ENCODE measurements at places on chromosomes 6 and 20. TPM values are rescaled to one million over a fixed set of nuclear protein-coding genes. Genes with fewer than 3 reads are reported as not detected.

DNA sequence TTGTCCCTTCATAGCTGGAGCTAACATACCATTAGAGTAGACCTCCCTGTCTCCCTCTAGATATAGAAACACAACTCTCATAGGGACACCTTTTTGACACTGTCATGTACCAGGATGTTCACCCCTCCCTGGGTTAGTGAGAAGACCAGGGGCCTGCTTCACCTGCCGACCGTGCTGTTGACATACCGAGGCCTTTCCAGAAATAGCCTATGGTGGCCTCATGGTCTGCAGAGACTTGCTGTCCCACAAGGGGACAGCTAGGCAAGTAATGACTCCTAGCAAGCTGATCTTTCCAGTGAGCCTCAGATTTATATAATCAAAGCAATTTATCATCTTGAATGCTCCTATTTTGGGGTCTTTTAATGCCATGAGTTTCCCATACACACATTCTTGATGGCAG lies 15.0 kb downstream of the ZDHHC14 start:
- no peak for DNase-seq

DNA sequence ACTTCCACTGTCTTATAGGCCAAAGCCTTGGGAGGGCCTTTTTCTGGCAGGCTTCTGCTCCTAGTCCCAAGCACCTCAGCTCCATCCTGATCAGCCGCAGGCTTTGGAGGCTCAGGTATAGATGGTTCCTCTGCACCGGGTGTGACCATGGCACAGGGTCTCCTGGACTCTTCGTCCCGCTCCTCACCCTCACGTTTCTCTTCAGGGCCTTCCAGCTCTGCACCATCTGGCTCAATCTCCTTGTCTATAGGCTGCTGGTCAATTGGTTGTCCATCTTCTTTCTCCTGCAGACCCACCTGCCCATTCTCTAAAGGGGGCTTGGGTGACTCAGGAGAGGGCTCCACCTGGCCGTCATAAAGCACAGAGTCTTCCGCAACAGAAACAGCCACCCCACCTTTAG lies 37.0 kb downstream of the BFSP1 start:
- no peak for DNase-seq

- DNase-seq, result no peak
Measured at GRCh38 chr20:13229538-13229937, 8.5 kb downstream of the ISM1 start.

- no peak for DNase-seq
Measured at GRCh38 chr6:25655723-25656122, 3.7 kb downstream of the SCGN start.

GRCh38 chr20:37360391-37361115 lies 14.6 kb downstream of the SRC start:
- DNase-seq, result no peak

HDGFL1 gene
- total RNA-seq, result under 0.01 TPM

GRCh38 chr6:159092631-159093030 lies 47.8 kb upstream of the TAGAP start:
- DNase-seq, result no peak

DNA sequence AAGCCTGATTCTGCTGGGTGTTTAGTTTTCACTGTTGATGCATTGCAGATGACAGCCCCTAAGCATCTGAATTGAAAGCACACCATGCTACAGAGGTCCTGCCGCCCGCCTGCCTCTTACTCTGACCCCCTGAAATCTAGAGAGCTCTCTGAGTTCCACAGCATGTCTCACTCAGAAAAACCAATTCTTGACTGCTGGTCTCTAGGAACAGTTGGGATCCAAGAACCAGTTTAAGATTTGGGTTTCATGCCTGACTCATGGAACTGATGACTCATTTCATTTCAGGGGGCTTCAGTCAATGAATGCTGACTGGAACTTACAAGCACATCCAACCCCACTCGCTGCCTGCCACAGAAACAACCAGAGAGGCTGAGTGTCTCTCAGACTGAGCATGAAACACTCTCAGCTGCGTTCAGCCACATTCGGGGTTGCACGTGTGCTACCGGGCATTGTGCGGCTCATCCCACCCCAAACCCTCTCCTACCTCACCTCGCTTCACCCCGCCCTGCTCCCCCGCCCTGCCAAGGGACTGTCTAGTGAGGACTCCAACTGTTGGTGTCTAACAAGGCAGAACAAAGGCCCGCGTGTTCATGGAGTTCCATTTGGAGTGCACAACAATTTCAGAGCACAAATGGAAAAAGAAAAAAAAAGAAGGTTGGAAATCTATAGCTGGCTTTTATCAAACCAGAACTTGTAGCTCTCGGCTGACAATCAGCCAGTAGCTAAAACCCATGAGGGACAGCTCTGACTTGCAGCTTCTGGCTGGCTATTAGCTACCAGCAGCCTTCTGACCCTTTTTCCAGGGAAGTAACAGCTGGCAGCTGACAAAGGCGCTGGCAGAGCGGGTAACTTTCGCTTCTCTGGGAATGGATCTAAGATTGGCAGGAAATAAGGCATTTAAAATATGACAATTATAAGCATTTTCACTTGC lies 20.0 kb upstream of the TRAF3IP2 start:
- DNase-seq, result peak; percentile 40

SLC2A4RG gene
- 1.2 TPM for total RNA-seq

DNA sequence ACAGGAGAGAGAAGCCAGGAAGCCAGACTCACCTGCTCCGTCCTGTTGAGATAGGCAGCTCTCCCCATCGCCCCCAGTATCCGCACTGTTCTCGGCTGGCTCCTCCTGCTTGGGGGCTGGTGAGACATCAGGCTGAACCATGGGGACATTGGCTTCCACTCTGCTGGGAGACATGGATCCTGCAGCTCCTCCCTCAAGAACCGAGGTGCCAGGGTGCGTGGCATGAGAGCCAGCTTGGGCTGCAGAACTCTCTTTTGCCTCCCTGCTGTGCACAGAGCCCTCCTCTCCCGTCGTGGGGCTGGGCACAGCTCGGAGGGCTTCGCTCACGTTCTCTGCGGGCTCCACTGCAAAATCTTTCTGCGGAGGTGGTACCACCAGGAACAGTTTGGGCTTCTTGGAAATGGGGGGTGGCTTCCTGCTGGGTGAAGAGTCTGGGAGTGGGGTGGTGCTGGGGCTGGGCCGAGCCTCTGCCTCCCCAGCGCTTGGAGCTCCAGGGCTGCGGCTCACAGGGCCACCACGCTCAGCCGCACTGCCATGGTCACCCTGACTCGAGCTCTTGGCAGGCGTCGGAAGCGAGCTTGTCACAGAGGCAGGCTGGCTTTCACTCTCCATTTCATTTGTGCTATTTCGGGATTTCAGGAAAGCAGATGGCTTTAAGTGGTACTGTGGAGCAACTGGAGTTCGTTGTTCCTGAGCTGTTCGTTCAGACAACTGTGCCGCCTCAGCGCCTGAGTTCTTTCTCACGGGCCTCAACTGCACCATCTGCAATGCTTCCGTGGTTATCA lies 26.5 kb downstream of the HEBP2 start:
- DNase-seq, result no peak

COX7A2 gene
- 247 TPM for total RNA-seq

- DNase-seq, result no peak
Measured at GRCh38 chr6:3442431-3443220, 14.2 kb downstream of the SLC22A23 start.

GRCh38 chr6:79544939-79545450 lies 7.8 kb upstream of the LCA5 start:
- peak; percentile 63 for DNase-seq

DNA sequence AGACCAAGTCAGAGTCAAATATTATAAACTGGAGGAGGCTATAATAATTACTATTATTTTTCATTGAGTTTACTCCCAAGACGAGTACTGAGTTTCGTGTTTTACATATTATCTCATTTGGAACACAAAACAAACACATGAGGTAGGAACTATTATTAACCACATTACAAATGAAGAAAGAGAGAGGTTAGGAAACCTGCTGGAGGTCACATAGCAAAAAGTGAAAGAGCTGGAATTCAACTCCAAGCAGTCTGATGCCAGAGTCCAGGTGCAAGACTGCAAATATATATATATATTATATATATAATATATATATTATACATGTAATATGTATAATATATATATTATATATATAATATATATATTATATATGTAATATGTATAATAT lies 7.3 kb downstream of the RNF24 start:
- no peak for DNase-seq

LY6G6F gene
- total RNA-seq, result not detected

MRPS10 gene
- 51.4 TPM for total RNA-seq

GRCh38 chr20:63831646-63831992 lies 555 bp upstream of the ZBTB46 start:
- no peak for DNase-seq

DNA sequence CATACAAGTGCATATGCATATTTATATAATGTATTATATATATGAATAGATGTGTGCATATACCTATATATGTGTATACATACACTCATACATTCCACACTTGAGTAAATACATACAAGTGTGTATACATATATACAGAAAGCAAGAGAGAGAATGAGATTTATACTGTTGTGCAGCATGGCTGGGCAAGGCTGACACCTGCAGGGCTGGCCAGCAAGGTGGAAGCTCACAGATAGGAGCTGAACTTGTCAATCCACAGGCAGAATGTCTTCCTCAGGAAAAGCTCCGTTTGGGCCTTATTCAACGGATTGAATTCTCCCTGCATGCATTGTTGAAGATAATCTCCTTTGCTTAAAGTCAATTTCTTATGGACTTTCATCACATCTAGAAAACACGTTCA lies 256.7 kb downstream of the ZNF217 start:
- DNase-seq, result no peak

DNA sequence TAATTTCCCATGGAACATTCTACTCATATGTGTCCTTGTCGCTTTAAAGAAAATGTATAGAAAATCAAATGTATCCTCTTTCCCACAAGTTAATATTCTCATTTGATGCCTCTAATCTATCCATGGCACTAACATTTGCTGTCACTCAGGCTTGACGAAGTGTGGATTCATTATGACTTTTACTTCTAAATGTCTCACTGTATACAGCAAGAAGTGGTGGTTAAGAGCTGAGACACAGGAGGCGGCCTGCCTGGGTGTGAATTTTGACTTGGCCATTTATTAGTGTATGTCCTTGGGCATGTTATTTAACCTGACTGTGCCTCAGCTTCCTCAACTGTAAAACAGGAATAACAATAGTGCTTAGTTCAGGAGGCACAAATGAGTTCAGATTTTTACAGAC lies 70.0 kb downstream of the TRMT6 start:
- DNase-seq, result no peak

GRCh38 chr20:32580219-32580969 lies 4.7 kb downstream of the NOL4L start:
- no peak for DNase-seq

- DNase-seq, result no peak
Measured at GRCh38 chr6:122788208-122788607, 850 bp upstream of the SMPDL3A start.

DNA sequence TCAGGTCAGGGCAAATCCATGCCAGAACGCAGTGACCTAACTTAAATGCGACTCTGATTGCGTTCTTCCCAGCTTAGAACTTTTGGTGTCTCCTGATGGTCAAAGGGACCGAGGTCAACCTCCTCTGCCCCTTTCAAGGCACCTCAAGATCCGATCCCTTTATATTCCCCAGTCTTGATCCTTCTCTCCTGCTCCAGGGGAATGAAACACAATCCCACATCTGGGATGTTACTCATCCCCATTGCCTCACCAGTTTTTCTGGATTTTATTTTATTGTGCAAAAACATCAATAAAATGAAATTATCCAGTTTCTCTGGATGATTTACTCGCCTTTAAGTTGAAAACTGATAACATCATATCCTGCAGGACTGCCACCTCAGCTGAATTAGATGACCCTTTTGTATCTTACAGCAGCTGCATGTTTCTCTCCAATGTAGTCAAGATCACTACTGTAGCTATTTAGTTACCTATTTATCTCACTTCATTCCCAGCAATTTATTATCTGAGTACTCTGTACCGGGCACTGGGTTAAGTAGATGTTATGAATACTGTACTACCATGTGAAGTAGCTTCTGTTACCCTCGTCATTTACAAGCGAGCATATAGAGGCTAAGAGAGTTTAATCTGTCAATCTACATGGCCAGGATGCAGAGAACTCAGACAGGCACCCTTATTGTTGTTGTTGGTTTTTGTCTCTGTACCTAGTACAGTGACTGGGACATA lies 44.0 kb downstream of the IRAK1BP1 start:
- no peak for DNase-seq

SLC32A1 gene
- total RNA-seq, result 7.7 TPM

DNA sequence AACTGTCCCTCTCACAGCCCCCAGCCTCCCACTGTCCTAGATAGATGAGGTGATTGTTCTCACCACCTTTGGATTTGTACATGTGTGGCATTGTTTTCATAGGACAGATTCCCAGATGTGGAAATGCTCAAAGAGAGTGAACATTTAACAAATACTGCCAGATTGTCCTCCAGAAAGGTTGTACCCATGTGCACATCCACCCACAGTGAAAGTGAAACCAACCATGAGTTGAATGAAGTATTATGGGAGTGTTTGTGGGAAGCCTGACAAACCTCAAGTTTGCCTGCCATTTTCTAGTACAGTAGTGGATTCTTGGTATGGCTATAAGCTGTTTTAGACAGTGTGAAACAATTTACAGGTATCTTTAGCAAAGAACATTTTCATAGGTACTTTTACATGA lies 42.7 kb downstream of the ANKRD6 start:
- DNase-seq, result no peak

- no peak for DNase-seq
Measured at GRCh38 chr20:10557685-10558084, 116.1 kb downstream of the JAG1 start.

HLA-DPA1 gene
- 1.6 TPM for total RNA-seq

- no peak for DNase-seq
Measured at GRCh38 chr20:63651942-63652191, 1.4 kb downstream of the STMN3 start.

GRCh38 chr6:89008815-89009374 lies 45.5 kb upstream of the RNGTT start:
- no peak for DNase-seq

DNA sequence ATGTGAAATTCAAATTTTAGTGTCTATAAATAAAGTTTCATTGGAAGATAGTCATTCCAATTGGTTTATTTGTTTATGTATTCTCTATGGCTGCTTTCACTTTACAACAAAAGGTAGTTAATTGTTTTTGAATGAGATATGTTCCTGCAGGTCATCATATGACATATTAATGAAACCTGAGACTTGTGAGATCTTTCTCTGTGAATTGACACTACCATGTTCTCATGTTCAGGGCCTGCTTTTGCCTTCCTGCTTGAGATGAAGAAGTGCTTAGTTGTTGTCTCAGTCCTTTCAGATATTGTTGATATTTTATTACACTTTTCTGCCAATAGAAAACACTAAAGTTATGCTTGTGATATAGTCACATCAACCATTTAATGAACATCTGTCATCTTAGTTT lies 132.5 kb downstream of the UTRN start:
- no peak for DNase-seq

DNA sequence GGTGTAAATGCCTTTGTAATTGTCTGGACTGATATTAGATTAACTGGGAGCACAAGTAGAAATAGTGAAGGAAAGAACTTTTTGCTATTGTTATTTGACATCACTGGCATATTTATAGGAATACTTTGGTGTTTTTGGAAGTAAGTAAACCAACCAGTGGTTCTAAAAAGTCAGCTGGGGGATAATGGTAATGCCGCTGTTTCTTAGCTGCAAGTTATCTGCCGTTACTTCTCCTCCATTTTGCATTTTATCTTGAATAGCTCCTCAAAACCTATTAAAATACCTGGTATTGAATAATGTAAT lies 3.8 kb downstream of the PTPN1 start:
- DNase-seq, result no peak

GDAP1L1 gene
- 131 TPM for total RNA-seq

Measured in frontal cortex (tissue), 4 donors.